ENCODE measurements at places on chromosomes 6 and 20.

- H3K36me3 ChIP-seq, result peaks cover 32% of the 10 kb centered on the region
- no peak for DNase-seq
- no peaks in the 10 kb centered on the region for H3K27me3 ChIP-seq
- peak overlapping the region; percentile 61 for H3K27ac ChIP-seq
Observed at GRCh38 chr6:152368751-152369624, 268.2 kb downstream of the SYNE1 start.

- no peak overlapping the region for H3K27ac ChIP-seq
- H3K4me3 ChIP-seq, result no peak overlapping the region
- no peaks in the 10 kb centered on the region for H3K27me3 ChIP-seq
- no peaks in the 10 kb centered on the region for H3K4me1 ChIP-seq
Observed at GRCh38 chr6:89071036-89071435, 9.5 kb upstream of the PNRC1 start.

DNA sequence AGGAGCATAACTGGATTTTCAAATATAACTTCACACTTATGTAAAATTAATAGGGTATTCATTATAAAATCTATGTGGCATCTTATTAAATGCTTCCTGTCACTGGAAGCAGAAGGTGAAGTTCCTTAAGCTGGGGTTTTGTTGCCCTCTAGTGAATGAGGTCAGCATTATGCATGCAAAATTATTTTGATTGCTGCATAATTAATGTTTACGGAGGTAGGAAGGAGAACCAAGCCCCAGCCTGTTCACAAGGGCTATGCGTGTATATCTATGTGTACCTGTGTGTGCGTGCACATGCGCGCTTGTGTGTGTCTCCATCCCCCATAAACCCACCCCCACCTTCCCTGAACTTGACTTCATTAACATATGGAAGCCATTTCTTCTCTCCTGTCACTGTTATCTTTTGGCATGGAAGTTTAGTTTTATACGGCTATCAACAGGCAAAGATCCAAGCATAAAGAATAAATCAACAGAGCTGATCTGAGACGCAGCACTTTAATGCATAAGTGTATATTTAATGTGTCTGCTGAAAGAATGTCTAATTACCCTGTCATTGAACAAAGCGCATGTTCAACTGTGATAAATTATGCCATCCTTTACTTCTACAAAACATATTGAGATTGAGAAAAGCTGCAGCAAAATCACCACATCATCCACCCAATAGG is 90.2 kb upstream of the CDH4 start:
- H3K36me3 ChIP-seq, result no peaks in the 10 kb centered on the region
- DNase-seq, result no peak
- no peaks in the 10 kb centered on the region for H3K27me3 ChIP-seq
- no peaks in the 10 kb centered on the region for H3K4me1 ChIP-seq
- no peak overlapping the region for H3K4me3 ChIP-seq

GRCh38 chr20:45344168-45344860 is 3.9 kb downstream of the SDC4 start:
- no peaks in the 10 kb centered on the region for H3K36me3 ChIP-seq
- H3K27me3 ChIP-seq, result no peaks in the 10 kb centered on the region
- peak; percentile 48 for DNase-seq
- H3K4me1 ChIP-seq, result peaks cover 47% of the 10 kb centered on the region
- peak overlapping the region; percentile 96 for H3K27ac ChIP-seq

DNA sequence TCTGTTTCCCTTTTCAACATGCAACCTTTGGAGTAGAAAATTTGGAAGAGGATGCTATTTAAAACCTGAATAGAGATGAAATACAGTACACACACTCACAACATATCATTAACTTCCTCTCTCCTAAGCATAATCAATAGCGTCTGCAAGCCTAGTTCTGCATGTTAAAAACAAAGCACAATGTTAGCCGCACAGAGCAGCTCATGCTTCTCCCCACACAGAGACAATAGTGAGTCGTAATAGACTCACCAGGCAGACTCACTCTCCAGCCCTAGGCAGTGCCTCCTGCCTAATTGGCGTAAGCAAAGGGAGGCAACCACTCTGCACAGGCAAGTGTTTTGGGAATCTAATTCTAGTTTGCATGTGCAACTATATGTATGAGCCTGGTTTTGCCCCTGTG is 45.8 kb upstream of the ARID1B start:
- no peaks in the 10 kb centered on the region for H3K27me3 ChIP-seq
- no peak for DNase-seq
- H3K4me3 ChIP-seq, result no peak overlapping the region
- H3K4me1 ChIP-seq, result no peaks in the 10 kb centered on the region
- H3K27ac ChIP-seq, result no peak overlapping the region
- H3K36me3 ChIP-seq, result no peaks in the 10 kb centered on the region

DNA sequence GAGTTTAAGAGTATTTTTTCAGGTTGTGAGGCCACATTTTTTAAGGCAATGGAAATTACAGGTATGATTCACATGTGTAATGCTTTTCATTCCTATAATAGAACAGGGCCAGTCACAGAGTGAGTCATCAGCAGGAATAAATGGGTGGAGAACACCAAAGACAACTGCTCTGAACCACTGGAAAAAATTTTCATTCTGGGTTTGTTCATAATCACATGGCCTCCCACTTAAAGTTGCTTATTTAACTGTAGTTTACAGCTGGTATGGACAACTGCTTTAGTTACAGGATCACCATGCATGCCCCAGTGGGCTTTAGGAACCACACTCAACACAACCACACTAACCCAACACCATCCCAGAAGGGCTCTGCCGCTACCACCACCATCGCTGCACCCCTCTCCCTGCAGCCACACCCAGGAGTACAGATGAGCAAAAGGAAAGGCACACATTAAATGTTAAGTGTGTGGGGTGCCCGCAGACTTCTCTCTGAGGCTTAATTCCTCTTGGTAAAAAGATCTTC is 107.0 kb upstream of the DST start:
- H3K27ac ChIP-seq, result no peak overlapping the region
- DNase-seq, result peak; percentile 24
- no peak overlapping the region for H3K4me3 ChIP-seq
- H3K4me1 ChIP-seq, result peaks cover 55% of the 10 kb centered on the region

GRCh38 chr6:123909989-123910388 is 106.3 kb downstream of the NKAIN2 start:
- no peak overlapping the region for H3K27ac ChIP-seq
- no peaks in the 10 kb centered on the region for H3K4me1 ChIP-seq
- no peaks in the 10 kb centered on the region for H3K36me3 ChIP-seq
- no peaks in the 10 kb centered on the region for H3K27me3 ChIP-seq
- DNase-seq, result no peak

DNA sequence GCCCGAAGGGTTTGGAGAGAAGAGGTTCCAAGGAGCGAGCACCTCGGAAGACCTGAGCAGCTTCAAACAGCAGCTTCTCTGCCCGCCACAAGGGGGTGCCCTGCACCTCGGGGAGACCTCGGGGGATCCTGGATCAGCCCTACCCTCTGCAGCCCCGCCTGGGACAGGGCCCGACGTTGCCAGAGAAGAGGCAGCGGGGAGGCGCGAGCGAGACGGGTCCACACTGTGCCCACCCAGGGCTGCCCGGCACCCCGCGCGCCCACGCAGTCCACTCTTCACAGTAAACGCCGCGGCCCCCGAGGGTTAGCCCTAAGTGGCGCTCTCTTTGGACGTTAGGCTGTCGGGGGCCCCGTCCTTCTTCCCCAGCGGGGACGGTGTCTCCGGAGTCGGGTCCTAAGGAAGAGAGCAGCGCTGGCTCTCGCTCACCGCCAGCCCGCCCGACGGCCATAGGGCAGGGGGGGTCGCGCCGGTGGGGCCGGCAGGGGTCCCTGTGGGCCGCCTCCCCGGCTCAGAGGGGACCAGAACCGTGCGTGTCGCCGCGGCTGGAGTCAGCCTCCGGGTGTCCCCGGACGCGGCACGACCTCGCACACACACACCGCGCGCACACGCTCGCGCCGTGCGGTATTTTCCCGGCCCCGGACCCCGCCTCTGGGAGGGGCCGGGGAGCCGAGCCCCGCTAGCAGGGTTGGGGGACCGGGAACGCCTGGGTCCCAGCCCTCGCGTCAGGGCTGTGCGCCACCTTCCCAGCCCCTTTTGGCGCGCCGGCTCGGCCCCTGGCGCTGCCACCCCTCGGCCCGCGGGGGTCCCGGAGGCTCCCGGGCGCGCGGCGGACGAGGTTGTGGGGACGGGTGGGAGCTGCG is 929 bp downstream of the CDH22 start:
- H3K27me3 ChIP-seq, result no peaks in the 10 kb centered on the region
- no peak for DNase-seq
- H3K36me3 ChIP-seq, result no peaks in the 10 kb centered on the region
- no peak overlapping the region for H3K27ac ChIP-seq
- peak overlapping the region; percentile 69 for H3K4me3 ChIP-seq

- no peaks in the 10 kb centered on the region for H3K36me3 ChIP-seq
- no peak for DNase-seq
- no peak overlapping the region for H3K4me3 ChIP-seq
- H3K27me3 ChIP-seq, result no peaks in the 10 kb centered on the region
- H3K27ac ChIP-seq, result no peak overlapping the region
- H3K4me1 ChIP-seq, result no peaks in the 10 kb centered on the region
Observed at GRCh38 chr6:138486249-138487101, 12.8 kb downstream of the NHSL1 start.

- peaks cover 12% of the 10 kb centered on the region for H3K4me1 ChIP-seq
- no peaks in the 10 kb centered on the region for H3K27me3 ChIP-seq
- peak overlapping the region; percentile 42 for H3K4me3 ChIP-seq
- no peak overlapping the region for H3K27ac ChIP-seq
- no peaks in the 10 kb centered on the region for H3K36me3 ChIP-seq
Observed at GRCh38 chr6:166691746-166692145, 64.7 kb upstream of the RPS6KA2 start.

DNA sequence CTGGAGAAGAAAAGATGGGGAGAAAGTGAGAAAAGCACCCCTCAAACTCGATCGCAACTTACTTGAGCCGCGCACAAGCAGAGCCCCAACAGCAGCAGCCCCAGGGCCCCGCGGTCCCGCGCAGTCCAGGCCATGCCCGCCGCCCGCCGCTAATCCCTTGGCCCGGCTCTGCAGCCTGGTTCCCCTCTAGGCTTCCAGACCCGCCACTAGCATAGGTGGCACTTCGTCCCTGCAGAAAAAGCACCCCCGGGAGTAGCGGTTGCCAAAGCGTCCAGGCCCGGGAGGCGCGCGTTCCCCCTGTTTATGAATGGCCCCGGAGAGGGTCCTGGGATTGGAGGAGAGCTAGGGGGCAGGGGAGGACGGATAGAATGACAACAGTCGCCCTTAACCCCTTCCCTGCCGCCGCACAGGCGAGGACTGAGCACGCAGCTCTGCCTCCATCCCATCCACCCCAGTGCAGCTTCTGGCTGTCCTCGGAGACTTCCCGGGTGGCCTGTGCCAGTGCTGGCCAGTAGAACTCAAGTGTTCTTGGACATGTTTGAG is 19.9 kb downstream of the COL9A1 start:
- H3K27me3 ChIP-seq, result no peaks in the 10 kb centered on the region
- peak overlapping the region; percentile 12 for H3K4me3 ChIP-seq
- no peak for DNase-seq
- H3K36me3 ChIP-seq, result no peaks in the 10 kb centered on the region

DNA sequence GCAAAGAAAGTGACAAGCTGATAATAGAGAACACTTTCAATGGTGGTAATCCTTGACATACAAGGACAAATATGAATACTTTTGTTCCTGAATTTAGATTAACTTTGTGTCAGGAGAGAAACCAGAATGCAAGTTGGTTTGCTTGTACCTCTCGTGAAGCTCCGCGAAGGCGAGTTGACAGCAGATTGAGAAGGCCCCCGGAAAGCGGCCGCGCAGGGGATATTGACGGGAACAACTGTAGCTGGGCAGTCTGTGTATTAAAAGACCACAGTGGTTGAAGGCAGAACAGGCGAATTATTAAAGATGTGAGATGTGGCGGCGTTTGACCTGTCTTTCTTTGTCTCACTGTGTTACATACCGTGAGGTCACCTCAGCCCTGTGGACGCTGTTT is 175.8 kb upstream of the RALGAPA2 start:
- H3K27ac ChIP-seq, result no peak overlapping the region
- H3K27me3 ChIP-seq, result no peaks in the 10 kb centered on the region
- no peak overlapping the region for H3K4me3 ChIP-seq
- no peaks in the 10 kb centered on the region for H3K36me3 ChIP-seq
- no peak for DNase-seq

DNA sequence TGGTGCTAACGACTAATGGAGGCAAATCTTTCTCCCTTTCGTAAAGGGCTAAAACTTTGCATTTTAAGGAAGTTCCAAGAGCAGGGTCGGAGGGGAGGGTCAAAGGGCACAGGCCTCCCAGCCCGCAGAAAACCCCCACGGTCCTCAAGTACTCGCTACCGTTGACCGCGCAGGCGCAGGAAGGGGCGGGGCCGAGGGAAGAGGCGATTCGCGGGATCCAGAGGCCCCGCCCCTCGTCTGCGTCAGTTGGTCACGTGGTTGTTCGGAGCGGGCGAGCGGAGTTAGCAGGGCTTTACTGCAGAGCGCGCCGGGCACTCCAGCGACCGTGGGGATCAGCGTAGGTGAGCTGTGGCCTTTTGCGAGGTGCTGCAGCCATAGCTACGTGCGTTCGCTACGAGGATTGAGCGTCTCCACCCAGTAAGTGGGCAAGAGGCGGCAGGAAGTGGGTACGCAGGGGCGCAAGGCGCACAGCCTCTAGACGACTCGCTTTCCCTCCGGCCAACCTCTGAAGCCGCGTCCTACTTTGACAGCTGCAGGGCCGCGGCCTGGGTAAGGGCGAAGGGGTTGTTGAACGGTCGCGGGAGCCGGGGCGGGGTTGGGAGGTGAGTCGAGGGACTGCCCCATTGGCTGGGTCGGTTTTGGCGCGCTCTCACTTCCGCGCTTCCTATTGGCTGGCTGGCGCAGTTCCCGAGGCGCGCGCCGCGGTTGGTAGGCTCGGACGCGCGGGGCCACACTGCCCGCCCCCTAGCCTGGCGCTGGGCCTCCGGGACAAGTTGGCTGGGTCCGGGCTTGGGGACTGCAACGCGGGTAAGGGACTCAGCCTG is at the start of gene GMNN:
Gene GMNN (plus strand): TSS at position 242 of the 824 bp plus-strand sequence. CDS start 2,310 bp downstream, outside the sequence.
- H3K27me3 ChIP-seq, result no peaks in the 10 kb centered on the region
- H3K4me3 ChIP-seq, result peak within 1 kb of the TSS; percentile 93
- H3K27ac ChIP-seq, result peak within 1 kb of the TSS; percentile 85
- H3K36me3 ChIP-seq, result no peaks in the 10 kb centered on the region
- H3K4me1 ChIP-seq, result peaks cover 7% of the 10 kb centered on the region

GRCh38 chr6:24757611-24758010 is 17.1 kb upstream of the GMNN start:
- no peaks in the 10 kb centered on the region for H3K4me1 ChIP-seq
- H3K4me3 ChIP-seq, result no peak overlapping the region
- no peaks in the 10 kb centered on the region for H3K27me3 ChIP-seq
- H3K36me3 ChIP-seq, result no peaks in the 10 kb centered on the region

GRCh38 chr20:23245553-23246181 is 104.9 kb upstream of the NXT1 start:
- no peak overlapping the region for H3K27ac ChIP-seq
- H3K4me1 ChIP-seq, result peaks cover 11% of the 10 kb centered on the region
- no peak overlapping the region for H3K4me3 ChIP-seq
- H3K27me3 ChIP-seq, result no peaks in the 10 kb centered on the region
- H3K36me3 ChIP-seq, result no peaks in the 10 kb centered on the region
- no peak for DNase-seq

GRCh38 chr6:157063176-157063905 is 260.0 kb downstream of the TMEM242 start:
- H3K4me3 ChIP-seq, result no peak overlapping the region
- H3K4me1 ChIP-seq, result peaks cover 4% of the 10 kb centered on the region
- no peaks in the 10 kb centered on the region for H3K27me3 ChIP-seq
- H3K36me3 ChIP-seq, result no peaks in the 10 kb centered on the region

- no peak for DNase-seq
- H3K4me3 ChIP-seq, result no peak overlapping the region
- H3K4me1 ChIP-seq, result no peaks in the 10 kb centered on the region
- H3K27ac ChIP-seq, result no peak overlapping the region
Observed at GRCh38 chr6:137000825-137001224, 43.9 kb downstream of the IL20RA start.

GRCh38 chr6:28673787-28674671 is 148.3 kb downstream of the GPX5 start:
- H3K27ac ChIP-seq, result no peak overlapping the region
- no peak for DNase-seq
- H3K27me3 ChIP-seq, result peaks cover 6% of the 10 kb centered on the region
- no peak overlapping the region for H3K4me3 ChIP-seq

All from thoracic aorta (tissue), 2 donors.